ENCODE measurements at places on chromosomes 11 and 22.

DNA sequence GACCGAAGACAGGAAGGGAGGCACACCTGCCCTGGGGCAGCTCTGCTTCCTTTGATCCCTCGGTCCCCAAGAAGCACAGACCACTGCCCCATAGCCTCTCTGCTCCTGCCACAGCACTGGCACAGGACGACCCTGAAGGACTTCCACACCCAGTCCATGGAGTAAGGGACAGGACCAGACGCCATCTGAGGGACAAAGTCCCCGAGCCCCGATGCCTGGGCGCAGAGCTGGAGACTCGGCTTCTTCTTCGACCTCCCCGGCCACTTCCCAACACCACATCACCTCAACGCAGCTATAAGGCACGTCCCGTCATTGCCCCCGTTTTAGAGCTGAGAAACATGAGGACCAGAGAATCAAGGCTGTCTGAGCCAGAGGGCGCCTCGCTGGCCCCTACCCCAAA lies 310.5 kb downstream of the BRD1 start:
- DNase-seq = no peak

GRCh38 chr11:60971520-60971919 lies at the start of gene CD6:
Gene CD6, plus strand, starts transcription at chr11:60971680. Its CDS starts 186 bp downstream, at chr11:60971866.
- DNase-seq = peak; percentile 75

GRCh38 chr11:96156379-96156722 lies 186.6 kb downstream of the MAML2 start:
- no peak for DNase-seq

- no peak for DNase-seq
Measured at GRCh38 chr22:43279867-43280522, 63.2 kb downstream of the SCUBE1 start.

DNA sequence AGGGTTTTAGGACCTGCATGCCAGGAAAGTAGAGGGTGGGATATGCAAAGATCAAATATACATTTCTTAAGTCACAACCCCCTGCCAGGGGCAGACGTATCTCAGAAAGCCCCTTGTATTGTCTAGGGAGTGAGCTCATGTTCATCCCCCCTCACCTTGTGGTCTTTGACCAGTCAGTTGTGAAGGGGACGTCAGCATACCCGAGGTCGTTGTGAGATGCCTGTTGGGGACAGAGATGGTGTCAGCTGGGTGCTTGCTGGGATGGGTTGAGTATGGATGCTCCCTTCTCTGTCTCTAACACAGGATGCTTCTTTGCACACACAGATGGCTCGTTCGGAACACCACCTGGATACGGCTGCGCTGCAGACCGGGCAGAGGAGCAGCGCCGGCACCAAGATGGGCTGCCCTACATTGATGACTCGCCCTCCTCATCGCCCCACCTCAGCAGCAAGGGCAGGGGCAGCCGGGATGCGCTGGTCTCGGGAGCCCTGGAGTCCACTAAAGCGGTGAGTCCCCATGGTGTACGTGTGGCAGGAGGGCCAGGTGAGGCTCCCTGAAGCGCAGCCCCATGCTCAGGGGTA lies 73.3 kb downstream of the BCR start:
- no peak for DNase-seq

DNA sequence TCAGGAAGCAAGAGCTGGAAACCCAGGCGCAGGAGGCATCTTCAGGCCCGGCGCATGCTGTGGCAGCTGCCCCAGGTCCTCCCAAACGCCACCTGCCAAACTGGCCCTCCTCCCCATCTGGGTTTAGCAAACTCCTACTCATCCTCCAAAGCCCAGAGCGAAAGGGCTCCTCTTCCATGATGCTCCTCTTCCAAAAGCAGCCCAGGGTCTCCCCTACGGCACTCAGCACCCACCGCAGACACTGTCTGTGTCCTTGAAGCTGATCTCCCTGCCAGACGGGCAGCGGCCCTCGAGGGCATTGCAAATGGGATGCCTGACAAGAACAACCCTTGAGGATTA lies 25.9 kb downstream of the CDKN1C start:
- DNase-seq = no peak

DNA sequence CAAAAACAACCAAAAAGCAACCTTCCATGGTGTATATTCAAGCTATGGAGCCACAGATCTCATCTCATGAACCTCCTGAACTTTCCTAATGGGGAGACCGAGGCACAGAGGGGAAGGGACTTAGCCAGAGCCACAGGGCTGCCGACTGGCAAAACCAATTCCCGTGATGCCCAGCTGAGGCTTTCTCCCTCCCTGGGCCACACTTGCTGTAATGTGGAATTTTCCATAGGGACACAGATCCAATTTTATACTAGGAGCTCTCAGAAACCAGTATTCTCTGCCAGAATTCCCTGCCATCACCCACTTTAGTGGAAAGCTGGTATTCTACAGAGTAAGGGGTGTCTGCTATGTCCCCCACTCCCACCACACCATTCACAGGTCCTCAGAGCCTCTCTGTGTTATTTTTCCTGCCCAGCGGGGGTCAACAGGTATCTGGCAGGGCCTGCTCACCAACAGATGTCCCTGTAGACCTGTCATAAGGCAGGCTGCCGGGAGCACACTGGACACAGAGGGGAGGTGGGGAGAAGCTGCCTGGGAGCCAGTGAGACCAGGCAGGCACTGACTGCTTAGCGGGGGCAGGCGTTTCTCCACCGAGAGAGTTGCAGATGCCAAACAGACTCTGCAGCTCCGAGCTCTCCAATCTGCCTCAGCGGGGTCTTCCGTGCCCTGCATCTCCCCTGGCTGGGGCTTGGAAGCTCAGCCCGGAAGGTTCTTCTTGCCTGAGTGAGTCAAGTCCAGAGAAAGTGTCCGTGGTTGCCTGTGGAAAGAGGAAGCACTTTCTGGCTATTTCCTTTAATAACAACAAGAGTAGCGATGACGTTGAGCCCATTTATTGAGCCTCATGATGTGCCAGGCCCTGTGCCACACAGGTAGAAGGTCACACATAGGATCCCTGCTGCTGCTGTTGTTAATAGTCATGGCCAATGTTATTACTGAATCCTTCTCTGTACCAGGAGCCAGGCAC lies 26.3 kb downstream of the RPS6KA4 start:
- DNase-seq = no peak

DNA sequence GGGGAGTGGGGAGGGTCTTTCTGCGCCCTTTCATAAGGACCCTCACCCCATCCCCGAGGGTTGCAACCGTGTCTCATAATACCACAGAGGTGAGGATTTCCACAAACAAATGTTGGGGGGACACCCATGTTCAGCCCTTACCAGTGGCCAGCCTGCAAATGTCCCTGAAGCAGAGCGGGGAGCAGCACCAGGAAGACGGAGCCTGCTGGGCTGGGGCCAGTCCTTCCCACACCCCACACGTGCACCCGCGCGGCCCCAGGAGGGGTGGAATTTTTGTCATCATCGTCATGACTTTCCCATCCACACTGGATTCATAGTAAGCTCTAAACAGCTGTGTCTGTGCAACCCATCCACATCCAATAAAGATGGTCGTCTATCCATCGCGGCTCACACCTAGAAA lies 409.8 kb downstream of the BRD1 start:
- DNase-seq = no peak

DNA sequence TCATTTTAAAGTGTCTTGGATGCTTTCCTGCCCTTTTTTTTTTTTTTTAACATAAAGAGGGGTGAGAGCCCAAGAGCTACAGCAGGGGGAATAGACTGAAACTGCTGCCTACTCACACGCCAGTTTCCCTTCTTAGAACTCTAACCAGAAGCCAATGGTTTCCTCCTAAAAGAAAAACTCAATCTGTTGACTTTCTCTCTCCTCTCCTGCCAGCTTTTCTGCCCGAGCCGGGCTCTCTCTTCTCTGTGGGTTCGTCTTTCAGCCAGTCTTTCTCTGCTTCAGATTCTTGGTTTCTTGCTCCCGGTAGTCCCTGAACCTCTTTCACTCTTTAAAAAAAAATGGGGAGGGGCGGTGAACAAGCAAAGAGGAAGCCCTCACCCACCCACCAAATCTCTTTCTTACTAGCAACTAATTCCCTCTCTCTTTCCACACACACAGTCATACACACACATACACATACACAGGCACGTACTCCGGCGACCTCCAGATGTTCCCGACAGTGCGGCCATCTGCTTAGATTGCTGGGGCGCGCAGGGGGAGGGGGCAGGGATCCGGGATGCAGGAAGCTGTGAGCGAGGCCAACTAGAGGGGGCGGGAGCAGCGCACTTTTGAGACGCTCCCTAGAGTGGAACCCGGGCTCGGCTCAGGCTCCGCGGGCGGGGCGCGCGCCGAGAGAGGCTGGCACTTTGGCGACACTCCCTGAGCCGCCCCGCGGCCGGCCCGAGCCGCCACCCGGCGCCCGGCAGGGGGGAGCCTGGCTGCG lies 444 bp upstream of the TSKU start:
- no peak for DNase-seq

DNA sequence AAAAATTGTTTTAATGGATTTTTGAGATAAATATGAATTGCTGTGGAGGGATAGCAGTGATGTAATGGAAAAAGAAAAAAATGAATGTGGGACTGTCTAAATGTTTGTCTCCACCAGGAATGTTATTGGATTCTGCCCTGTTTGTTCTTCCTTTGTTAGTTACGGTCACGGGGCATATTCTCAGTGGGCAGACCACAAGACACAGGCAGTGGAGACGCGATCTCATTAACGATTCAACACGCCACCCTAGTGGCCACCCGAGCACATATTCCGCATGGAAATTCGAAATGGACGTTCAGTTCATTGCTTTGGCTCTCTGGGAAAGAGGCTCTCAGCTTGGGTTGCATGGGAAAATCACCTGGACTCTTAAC lies 151.8 kb upstream of the TTC12 start:
- DNase-seq = no peak

- DNase-seq = peak; percentile 20
Measured at GRCh38 chr11:34313099-34313517, 44.7 kb downstream of the ABTB2 start.

DNA sequence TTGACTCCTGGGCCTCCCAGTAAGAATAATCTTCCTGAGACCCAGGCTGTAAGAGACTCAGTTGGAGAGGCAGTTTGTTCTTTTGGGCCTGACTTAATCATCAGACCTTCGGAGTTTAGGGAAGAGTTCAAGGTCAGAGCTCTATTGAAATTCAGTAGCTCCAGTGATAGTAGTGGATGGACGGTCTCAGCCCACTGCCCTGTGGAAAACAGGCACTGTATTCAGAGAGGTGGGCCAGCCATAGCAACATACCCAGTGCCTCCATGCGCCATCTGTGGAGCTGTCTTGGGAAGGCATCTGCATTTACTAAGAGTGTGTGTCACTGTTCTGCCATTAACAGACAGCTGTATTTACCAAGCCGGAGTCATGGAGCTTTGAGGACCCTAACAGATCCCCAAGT lies 2.9 kb downstream of the SMARCB1 start:
- no peak for DNase-seq

DNA sequence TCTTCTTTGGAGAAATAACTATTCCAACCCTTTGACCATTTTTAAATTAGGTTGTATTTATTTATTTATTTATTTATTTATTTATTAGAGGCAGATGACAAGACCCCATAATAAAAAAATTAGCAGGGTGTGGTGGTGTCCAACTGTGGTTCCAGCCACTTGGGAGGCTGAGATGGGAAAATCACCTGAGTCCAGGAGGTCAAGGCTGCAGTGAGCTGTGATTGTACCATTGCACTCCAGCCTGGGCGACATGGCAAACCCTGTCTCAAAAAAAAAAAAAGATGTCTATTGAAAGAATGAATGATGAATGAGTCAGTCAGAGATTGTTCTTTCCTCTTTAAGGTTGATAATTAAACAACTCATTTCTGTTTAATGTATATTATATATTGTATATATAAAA lies 129.6 kb downstream of the WNT11 start:
- DNase-seq = no peak

GRCh38 chr11:62604460-62605120 lies 2.9 kb upstream of the MTA2 start:
- no peak for DNase-seq

DNA sequence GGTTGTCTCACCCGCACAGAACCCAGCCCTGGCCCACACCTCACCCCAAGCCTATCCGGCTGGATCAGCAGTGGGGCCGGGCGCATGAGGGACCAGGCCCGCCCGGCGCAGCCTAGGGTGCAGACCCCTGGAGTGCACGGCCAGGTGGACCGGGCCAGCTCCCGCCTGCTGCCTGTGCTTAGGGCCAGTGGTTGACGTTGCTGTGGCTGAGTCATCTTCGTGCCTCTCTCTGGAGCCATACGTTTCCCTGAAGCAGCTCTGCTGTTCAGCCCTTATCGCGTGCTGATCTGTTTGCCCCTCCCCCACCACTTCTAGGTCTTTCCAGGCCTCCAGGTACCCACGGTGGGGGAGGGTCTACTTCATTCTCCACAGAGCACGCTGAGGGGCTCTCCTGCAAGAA lies 39.5 kb downstream of the CDKN1C start:
- no peak for DNase-seq

DNA sequence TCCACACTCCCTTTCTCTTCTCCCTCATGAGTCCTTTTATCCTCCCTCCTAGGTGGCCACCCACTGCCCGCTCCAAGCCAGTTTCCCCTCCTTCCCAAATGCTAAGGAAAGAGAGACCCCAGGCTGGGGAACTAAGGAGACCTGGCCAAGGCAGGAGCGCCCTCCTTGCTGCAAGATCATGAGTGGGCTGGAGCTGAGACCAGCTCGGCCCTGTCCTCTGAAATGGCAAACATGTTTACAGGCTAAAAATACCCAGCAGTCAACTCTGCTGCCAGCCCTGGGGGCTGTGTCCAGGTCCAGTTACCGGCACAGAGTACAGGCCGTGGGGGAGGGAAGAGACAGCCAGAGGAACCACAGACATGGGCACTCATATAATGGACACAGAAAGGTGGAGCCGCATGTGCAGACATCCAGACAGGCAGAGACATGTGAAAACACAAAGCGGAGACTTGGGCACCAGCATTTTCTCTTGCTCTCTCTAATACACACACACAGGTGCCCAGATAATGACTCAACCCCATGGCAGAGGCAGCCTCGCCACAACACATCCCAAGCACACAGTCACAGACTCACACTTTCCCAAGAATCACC lies 1.2 kb upstream of the AHNAK start:
- DNase-seq = no peak

GRCh38 chr11:111388420-111388819 lies 9.3 kb upstream of the POU2AF1 start:
- DNase-seq = no peak

- DNase-seq = no peak
Measured at GRCh38 chr11:36948460-36949127, 350.6 kb upstream of the RAG2 start.

GRCh38 chr22:40966726-40967085 lies 15.5 kb downstream of the RBX1 start:
- no peak for DNase-seq

DNA sequence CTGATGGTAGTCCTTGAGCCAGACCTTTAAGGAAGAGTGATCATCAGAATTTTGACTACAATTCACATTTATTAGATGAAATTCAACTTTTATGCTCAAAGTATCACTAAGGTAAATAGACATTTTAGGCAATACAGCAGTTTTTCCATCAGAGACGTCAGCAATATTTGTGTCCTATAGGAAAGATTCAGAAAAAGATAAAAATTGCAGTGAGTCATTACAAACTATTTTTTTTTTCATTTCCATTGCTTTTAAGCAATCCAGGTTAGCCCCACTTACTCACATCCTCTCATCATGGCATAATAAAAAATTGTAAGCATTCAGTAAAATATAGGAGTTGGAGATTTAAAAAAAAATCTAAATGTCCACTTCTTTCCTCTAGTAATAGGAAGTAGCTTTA lies 46.9 kb downstream of the MSANTD4 start:
- DNase-seq = no peak
